ENCODE measurements at places on chromosomes 3 and 15.

GRCh38 chr3:123799544-123800361 is 84.4 kb downstream of the MYLK start:
- DNase-seq, result no peak

DNA sequence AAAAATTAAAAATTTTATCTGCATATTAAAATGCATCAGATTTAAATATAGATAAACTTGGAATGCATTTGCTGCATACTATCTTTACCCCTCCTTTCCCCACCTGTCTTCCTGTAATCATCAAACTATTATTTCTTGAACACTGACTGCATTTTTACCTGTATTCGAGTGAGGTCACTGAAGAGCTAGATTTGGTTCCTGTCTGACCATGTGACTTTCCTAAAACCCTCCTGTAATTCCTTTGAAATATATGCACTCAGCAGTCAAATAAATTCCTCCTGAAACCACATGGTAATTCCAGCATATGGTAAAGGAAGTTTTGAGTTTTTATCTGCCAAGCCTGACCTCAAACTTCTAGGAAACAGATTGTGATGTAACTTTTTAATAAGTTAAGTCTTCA is 445.6 kb upstream of the FRG2C start:
- no peak for DNase-seq

DNA sequence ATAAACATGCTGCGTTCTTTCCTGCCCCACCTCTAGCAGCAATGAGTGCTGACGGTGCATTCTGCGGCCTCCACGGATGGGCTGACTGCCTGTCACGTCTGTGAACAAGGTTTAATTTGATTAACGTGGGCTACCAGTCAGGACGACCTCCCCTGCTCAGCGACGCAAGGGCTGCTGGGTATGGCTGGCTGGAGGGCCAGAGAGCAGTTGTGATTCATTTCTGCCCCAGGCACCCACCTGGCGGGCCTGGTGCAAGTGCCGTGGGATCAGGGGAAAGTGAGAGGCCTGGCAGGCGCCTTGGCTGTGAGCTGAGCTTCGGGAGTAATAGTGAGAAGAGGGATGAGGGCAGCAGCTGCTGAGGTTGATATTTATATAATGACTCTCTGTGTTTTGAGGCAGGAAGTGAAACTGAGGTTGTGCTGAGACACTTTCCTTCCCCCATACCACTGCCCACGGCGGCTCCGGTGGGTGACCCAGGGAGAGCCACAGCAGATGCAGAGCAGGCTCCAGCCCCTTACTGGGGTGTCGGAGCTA is 190.4 kb upstream of the BCL6 start:
- peak; percentile 65 for DNase-seq

GRCh38 chr15:100109486-100110035 is 232.2 kb downstream of the ADAMTS17 start:
- no peak for DNase-seq

DNA sequence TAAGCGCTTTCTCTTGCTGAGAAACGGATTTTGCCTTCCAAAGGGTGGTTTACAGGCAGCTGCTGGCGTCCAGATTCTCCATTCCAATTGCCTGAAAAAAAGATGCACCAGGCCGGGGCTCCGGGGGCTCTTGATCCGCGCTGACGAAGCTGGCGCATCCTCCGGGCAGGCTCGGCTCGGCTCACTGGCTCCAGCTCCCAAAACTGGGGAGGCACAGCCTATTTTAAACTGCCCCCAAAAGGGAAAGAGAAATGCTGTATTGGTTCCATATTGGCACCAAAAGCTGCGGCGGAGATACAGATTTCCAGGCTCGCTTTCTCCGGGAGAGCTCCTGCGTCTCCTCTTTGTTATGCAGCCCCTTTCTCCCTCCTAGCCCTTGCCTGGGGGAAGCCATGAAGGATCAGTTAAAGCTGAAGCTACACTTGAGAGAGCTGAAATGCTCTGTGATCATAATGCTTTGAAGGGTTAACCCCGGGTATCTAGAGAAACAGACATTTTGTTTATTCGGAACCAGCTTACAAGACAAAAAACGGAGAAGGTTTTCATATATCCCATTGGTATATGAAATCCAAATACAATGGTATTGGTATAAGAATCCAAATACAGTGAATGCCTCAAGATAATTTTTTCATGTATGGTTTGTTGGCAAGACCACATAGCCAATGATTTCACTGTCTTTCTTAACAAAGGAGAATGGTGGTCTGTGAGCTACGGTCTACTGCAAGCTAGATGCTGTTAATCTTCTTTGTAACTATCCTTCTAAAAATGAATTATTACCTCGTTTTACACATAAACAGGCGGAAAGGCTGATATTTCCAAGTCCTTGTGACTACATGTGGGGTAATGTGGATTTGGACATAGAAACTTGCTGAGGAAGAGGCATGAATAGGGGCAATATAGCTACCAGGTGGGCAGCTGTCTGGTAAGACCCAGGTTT is 693 bp downstream of the CD200 start:
- DNase-seq, result no peak

DNA sequence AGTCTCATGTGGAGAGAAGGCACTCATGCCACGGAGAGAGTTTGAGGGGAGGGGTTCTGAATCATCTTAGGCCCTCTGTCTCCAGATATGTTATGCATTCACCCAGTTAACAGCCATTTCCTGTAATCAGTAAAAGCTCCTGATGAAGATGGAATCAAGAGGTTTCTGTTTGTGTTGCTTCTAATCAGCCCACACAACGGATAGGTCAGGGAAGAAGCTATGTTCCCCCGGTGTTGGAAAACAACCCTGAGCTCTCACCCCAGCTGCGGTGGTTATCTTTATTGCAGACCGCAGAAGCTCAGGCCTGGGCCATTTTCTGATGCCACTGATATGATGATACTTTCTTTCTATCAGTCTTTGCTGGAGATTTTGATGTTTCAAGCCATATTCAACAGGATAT is 338.5 kb upstream of the ONECUT1 start:
- no peak for DNase-seq

DNA sequence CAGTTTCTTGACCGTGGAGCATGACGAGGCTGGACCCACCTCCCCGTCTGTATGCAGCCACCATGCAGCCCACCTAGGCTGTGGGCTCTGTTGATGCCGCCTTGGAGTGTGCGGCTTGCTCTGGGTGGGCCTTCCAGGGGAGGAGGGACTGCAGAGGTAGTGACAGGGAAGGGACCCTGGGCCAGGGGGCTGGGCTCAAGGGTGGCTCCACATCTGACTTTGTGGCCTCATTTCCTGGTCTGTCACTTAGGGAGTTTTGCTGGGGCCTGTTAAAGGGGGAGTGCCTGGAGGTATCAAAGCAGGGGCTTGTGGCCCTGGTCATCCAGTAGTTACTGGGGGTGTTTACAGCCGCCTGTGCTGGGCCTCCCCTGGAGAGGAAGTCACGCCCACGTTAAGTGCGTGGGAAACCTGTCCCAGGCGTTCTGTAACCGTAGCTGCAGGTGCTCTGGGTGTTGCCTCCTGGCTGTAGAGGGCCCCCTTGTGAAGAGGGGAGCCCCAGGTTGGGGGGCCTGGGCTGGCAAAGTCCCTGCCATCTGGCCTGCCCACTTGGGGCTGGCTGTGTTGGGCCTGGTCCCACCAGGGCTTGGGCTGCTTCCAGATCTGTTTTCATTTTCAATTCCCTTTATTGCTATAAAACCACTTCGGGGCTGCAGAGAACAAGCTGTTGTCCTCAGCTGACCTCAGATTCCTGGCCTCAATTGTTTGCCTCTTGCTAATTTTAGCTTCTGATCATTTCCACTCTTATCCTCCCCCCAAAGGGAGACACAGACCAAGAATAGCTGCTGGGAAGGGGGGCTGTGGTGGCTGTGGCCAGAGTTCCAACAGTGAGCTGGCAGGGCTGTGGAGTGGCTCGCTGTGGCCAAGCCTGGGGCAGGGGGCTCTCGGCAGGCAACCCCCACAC is 26.5 kb downstream of the KLF13 start:
- DNase-seq, result peak; percentile 64

DNA sequence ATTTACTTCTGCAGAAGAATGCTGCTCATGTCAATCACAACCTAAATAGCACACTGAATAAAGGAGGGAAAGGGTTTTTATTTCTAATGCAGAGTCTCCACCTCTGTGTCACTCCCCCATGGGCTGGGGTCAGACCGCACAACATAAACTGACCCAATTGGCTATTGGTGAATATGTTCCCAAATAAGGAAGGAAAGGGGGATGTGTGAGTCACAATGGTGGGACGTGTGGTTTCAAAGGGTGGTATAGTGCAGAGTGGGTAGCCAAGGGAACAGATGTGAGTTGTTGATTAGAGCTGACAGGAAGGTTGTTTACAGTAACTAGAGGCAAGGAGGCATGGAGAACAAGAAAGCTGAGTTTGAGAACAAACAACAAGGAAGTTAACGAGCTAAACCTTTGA is 491.8 kb downstream of the ZPLD1 start:
- no peak for DNase-seq
